Activated CD8-positive, alpha-beta memory T cell treated with anti-CD3 and anti-CD28 coated beads, Interleukin-2, amount 50 U/mL, for 48 hours (primary cell): ENCODE measurements at places on chromosomes 12 and 14.

DNA sequence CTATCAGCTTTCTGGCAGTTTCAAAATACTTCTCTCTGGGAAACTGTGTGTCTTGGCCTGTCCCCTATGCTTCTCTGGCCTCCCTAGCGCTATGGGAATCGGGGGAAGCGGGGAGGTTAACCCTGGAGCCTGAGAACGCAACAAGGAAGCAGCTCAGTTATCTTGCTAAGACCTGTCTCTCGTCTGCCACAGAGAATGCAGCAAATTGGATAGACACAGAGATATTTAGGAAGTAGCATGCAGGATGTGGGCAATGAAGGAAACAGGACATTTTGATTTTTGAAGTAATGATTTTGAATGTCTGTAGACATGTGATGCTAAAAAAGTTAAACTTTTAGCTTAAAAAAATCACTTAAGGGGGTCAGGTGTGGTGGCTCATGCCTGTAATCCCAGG lies 6.6 kb upstream of the CALCOCO1 start:
- no peak for DNase-seq

DNA sequence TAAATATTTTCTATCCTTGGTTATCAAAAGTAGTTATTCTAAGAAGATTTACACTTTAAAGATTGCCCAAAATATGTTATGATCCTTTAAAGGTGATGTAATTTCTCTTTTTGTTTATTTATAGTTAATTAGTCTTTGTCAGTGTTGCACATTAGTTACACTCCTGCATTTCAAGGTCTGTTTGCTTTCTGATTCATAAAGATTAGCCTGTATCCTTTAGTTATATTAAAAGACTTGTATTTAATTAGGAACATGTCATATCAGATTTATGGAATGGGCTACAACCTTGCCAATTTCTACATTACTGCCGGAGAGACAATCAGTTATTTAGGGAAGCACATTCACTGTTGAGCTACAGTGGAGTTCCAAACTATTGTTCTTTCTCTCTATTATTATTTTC lies 3.5 kb downstream of the EPYC start:
- no peak for DNase-seq

- no peak for DNase-seq
Measured at GRCh38 chr12:42780671-42781070, 191.1 kb upstream of the PRICKLE1 start.

DNA sequence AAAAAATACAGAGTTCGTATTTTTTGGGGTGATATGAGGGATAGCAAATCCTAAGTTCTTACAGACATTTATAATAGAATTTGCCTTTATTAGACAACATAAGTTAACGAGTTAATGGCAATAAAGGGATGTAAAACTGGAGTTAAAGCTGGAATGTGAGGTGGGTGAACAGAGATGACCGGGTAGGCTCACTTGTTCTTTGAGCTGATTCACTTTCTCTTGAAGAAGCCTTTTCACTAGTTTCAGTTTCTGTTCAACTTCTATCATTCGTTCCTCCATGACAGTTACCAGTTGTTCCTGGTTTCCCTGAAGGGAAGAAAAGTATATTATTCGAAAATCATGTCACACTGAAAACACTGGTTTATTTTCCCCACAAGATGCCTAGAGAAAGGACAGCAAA lies 57.7 kb upstream of the SAV1 start:
- no peak for DNase-seq

GRCh38 chr12:2259369-2259768 lies 206.6 kb downstream of the CACNA1C start:
- DNase-seq = no peak

DNA sequence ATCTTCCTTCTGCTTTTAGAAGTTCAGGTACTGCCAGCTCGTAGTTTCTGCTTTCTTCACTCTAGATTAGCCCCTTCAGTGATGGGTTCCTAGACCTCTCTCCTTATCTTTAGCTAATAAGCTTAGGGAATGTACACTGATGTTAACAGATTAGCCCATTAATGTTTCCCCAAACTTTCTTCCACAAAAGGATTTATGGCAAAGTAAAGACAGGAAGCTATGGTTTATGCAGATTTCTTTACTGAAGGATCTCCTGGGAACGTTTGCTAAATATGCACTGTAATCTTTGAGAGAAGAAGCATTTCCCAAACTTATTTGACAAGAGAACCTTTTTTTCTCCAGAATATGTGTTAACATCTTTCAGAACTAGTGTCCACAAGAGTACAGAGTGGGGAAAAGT lies 4.2 kb downstream of the SOCS4 start:
- DNase-seq = no peak

DNA sequence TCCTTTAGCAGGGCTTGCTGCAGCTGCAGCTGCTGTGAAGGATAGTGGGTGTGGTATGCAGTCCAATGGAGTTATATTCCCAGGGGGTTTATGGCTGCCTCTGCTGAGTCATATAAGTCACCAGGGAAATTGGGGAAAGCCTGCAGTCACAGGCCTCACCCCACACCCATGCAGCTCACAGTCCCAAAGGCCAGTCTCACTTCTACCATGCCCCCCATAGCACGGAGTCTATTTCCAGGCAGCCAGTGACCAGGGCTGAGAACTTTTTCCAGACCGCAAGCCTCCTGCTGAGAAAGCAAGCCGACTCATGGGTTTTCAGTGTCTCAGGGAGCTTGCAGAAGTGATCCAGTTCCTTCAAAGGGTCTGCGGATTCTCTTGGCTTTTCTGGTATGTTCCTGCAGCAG lies 322.4 kb upstream of the CLEC14A start:
- no peak for DNase-seq

- peak; percentile 15 for DNase-seq
Measured at GRCh38 chr14:105682956-105683570, 156.7 kb downstream of the TMEM121 start.

GRCh38 chr14:70782361-70782760 lies 27.0 kb downstream of the MAP3K9 start:
- DNase-seq = no peak

- DNase-seq = no peak
Measured at GRCh38 chr12:116441292-116441691, 117.9 kb upstream of the MAP1LC3B2 start.

GRCh38 chr12:39627914-39628313 lies 8.3 kb upstream of the ABCD2 start:
- no peak for DNase-seq

GRCh38 chr14:31068235-31068634 lies 42.1 kb upstream of the STRN3 start:
- DNase-seq = no peak

- DNase-seq = no peak
Measured at GRCh38 chr14:68951035-68951797, 27.9 kb downstream of the ACTN1 start.

GRCh38 chr14:77543240-77543551 lies 44.6 kb upstream of the ISM2 start:
- no peak for DNase-seq

GRCh38 chr12:104423273-104423672 lies 33.5 kb upstream of the CHST11 start:
- no peak for DNase-seq

DNA sequence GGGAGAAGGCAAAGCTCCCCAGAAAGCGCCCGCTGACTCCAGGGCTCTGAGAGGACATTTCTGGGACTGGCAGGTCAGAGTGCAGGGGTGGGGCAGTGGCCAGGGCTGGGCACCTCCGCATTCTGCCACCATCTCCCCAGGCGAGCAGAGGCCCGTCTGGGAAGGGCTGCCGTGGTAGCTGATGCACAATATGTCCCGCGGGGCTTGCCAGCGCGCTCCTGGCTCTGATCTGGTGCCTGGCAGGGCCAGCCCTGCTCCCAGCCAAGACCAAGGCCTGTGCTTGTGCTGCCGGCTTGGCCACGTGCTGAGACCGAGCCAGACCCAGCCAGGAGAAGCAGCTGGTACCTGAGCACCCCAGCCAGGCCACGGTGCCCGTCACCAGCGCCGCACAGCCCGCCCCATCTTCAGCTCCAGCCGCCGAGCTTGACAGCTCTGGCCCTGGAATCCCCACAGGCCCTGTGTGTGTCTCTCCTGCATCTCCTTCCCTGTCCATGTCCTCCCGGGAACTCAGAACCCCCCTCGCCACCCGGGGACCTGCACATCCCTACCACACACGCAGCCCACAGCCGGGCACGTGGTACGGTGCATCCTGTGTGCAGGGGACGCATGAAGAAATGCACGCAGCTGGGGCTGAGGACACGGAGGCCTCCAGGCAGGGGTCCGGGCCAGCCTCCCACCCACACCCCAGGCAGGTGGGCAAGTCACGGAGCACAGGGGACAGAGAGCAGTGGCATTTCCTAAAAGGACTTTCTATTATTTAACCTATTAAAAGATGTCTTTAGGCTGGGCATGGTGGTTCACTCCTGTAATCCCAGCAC lies 68.6 kb upstream of the C14orf180 start:
- no peak for DNase-seq

DNA sequence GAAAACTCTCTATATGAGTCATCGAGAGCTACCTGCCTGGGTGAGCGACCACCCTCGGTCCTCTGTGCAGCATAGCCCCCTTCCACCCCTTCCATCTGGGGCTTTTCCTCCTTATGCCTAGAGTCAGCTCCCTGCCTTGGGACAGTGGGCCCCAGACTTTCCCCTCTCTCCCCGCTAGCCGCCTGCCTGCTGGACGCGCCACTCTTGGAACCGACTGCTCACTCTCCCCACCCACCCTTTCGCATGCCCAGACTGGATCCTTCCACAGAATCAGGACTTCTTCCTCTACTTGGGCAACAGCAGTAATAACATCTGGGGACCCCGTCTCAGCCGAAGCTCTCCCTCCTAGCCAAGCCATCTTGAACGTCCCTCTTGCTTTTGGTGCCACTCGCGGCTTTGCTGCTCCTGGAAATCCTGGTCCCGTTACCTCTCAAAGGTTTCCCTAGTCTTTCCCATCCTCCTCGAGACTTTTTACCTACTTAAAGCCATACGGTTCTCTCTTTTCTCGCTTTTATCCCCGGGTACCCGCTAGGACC lies 671 bp downstream of the ESYT1 start:
- no peak for DNase-seq

DNA sequence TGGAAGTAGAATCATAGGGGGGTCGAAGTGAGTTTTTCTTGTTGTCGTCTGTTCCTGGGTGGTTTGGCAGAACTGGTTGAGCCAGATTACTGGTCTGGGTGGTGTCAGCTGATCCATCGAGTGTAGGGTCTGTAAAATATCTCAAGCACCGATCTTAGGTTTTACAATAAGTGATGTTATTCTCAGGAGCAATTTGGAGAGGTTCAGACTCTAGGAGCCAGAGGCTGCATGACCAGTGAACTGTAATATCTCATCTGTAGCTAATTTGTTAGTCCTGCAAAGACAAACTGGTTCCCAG lies 9.7 kb upstream of the SERPINA1 start:
- no peak for DNase-seq

DNA sequence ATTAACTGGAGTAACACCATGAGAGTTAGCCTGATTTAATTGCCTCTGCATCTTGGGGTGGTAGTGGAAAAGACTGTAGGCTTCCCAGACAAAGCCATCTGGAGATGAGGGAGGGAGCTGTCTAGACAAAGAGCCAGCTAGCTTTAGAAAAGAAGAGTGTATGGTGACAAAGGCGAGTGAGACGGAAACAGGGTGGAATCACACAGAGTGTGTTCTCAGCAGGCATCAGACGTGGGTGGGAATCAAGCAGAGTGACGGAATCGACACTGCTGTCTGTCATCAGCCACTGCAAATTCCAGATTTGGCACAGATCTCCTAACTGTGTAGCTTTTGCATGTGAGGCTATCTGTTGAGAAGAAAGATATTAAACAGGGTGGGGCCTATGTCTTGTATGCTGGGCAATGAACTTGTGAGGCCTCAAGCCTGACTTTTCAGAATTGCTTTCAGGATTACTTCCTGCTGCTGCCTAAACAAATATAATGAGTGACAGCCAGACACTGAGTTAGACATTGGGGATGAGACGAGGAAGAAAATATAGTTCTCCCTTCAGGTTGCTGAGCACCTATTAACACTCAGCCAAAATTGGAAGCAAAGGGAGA lies 236.5 kb upstream of the GRIP1 start:
- DNase-seq = no peak

GRCh38 chr14:69848903-69849391 lies 30.3 kb upstream of the SMOC1 start:
- DNase-seq = no peak

DNA sequence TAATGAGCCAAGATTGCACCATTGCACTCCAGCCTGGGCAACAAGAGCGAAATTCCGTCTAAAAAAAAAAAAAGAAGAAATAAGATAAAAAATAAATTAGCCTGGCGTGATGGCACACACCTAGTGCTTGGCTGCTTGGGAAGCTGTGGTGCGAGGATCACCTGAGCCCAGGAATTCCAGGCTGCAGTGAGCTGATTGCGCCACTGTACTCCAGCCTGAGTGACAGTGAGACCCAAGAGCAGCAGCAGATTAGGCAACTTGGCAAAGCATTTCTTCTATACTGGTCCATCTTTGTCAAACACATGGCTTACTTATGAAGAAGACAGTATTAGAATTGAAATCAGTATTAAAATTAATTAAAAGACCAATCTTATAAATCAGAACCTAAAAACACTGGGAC lies 6.3 kb downstream of the GON7 start:
- no peak for DNase-seq

DNA sequence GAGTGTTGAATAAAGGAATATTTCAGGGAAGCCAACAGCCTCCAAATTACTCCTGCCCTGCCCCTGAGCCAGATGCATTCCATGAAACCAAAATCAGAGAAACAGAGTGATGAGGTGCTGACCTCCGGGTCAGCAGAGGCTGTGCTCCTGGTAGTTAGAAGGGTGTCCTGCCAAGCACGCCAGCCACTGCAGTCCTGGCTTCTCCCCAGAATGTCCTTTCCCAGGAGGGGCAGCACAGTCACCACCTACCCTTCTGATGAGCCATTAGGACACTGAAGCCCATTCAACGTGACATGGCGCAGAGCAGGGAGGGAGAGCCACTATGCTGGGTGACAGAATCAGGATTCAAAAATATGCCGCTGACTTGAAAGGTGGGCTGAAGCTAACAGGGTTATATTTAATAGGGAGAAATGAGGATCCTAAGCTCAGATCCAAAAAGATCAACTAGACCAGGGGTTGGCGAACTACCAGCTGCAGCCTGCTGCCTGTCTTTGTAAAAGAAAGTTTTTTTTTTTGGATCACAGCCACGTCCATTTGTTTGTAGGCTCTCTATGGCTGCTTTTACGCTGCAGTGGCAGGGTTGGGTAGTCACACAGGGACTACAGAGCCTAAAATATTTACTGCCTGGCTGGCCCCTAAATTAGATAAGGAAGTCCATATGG lies 34.5 kb upstream of the PLEK2 start:
- DNase-seq = no peak

- DNase-seq = no peak
Measured at GRCh38 chr12:9636851-9637206, 29.1 kb upstream of the KLRB1 start.

- DNase-seq = no peak
Measured at GRCh38 chr12:100845095-100845494, 50.5 kb downstream of the ANO4 start.

GRCh38 chr12:123483602-123484248 lies 25.8 kb downstream of the SNRNP35 start:
- peak; percentile 53 for DNase-seq

DNA sequence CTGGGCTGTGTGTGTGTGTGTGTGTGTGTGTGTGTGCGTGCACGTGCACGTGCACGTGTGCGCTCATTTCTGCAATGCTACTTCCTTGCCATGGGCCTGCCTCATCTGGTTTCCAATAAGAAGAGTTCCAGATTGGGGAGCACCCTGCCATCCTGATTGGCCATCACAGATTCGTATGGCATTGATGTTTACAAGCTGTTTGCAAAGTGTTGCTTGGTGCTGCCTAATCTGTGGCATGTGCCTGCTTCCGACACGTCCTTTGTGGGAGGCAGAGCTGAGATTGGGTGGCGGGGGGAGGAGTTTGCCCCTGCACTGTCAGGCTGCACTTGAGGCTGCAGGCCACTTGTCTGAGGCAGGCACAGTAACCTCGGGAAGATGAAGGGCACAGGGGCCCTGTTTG lies 39.2 kb downstream of the SAMD4A start:
- DNase-seq = no peak

GRCh38 chr12:74889563-74890236 lies 319.9 kb downstream of the KCNC2 start:
- DNase-seq = no peak
